Posterior cingulate gyrus (tissue), 11 donors: ENCODE measurements at places on chromosomes 2 and 18.

DNA sequence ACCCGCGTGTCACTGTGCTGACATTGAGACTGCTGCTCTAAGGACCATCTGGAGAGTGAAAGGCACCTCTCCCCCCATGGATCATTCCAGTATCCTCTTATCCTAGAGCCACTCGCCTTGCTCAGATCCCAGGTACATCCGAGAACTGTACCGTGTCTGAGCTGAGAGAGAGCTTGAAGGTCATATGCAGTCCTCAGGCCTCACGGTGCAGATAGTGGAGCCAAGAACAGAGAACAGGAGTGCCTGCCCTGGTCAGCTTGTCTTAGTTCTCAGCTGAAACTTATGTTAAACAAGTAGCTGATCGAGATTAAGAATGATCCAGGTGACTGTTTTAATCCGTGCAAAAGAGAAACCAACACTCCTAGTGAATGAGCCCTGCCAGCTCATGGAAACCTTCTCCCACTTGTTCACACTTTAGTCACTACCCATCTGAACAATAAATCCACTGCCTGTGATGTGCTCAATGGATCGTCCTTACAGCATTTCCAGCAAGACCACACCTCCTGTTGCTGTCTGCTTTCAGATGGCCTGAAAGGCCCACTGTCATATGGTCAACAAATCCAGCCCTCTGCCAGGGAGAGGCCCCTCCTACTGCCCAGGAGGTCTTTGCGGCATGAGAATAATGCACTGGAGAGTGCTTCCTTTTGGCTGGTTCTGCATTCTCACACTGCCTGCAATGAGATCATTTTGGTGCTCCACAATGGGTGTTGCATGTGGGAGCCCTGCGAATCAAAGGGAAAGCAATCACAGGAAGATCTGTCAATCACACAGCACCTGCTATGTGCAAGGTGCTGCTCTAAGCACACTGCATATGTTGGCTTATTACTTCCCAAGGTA lies 43.7 kb upstream of the APCDD1 start:
- no peak for DNase-seq

GRCh38 chr2:169704160-169704708 lies 10.0 kb downstream of the PHOSPHO2 start:
- DNase-seq = no peak

DNA sequence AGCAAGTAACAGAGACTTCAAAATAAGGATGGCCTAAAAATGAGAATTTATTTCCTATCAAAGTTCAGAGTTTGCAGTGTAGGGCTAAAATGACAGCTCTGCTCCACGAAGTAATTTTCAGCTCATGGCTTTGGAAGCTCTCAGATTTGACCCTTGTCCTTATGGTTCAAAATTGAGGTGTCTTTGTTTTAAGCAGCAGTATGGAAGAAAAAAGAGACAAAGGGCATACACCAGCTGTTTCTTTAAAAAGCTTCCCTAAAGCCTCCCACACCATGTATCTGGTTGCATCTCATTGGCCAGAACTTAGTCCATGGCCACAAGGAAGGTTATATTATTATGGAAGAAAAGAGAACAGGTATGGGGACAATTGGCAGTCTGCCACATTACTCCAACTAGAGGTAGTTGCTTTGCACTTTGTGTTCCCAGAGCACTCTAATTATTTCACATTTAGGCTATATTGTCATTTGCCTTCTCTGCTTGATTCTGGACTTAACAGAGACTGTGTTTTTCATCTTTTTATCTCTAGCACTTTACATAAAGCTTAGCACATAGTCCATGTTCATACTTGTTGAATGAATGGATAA lies 180.4 kb downstream of the MCFD2 start:
- no peak for DNase-seq

DNA sequence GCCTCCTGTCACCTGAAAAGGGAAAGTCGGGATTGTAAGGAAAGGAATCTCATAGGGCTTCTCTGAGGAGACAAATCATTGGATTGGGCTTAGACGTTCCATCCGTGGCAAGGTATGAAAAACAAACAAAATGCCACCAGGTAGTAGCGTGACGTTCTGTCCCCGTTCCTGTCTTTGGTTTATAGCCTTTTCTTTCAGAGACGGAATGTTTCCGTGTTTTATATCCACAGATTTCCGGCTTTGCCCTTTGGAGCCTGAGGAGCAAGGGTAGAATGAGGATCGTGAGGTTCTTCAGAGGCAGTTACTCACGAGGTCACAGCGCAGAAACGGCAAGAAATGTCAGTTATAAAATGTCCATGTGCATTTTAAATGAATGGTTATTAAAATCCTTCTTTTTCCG lies 118.3 kb downstream of the TMEM18 start:
- DNase-seq = no peak

- DNase-seq = no peak
Measured at GRCh38 chr2:53670331-53670730, 97.3 kb upstream of the CHAC2 start.

DNA sequence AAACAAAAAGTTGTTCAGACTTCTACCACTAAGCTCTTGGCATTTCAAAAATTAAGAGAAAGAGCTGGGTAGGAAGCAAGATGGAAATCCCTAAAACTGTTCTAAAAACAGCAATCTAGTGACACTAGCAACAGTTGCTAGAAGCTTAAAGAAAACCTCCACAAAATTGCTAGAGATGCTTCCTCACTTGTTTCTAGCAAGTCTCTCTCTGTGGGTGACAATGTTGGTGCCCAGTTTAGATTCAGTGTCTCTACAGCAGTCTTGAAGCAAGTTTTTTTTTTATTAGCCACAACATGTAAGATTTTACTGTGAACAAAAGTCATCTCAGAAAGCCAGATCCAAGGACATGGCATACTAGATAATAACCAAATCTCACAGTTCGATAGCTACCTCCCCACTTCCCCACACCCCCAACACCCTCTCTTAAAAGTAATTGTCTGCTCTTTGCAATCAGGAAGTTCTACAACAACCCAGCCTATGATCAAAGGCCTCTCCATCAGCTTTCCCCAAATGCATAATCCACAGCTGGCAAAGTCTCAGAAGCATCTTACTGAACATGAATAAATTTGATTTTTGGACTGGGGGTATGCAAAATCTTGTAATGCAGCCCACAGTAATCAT lies 70.0 kb downstream of the ANKRD44 start:
- DNase-seq = no peak

- DNase-seq = no peak
Measured at GRCh38 chr18:811182-811891, 705 bp downstream of the YES1 start.
